ENCODE measurements at places on chromosomes 5 and 9.

GRCh38 chr9:37667706-37668105 lies 17.0 kb downstream of the FRMPD1 start:
- no peak for DNase-seq

- no peak for DNase-seq
Observed at GRCh38 chr9:21154018-21154608, 12.3 kb downstream of the IFNA21 start.

DNA sequence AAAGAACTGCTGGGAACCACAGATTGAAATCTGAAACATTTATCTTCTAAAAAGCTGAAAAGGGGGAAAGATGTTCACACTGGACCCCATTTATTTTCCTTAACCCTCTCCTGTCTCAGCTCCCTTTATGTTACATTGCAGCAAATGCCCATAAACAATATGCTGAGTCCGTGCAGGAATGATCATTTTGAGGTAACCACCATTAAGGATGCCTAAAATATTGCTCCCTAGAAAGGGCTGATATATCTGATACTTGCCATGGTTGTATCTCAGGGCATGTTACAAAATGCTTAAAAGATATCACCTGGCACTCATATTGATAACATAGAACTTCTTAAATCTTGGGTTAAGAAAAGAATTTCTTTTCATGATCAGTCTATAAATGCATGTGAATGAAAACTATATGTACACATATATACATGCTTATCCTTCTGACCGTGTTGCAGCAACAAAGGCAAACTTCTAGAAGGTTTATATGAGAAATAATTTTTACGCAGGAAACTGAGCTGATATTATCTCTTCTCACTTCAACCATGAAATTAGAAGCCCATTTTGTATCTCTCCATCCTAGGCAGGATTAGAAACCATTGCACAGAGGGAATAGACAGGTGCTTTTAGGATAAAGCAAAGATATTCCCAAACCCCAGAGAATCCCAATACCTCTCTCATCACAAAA lies 362.7 kb upstream of the SLC30A5 start:
- no peak for DNase-seq

- no peak for DNase-seq
Observed at GRCh38 chr9:84504360-84504759, 163.8 kb upstream of the SLC28A3 start.

GRCh38 chr5:156846914-156847313 lies 3.2 kb upstream of the PPP1R2B start:
- no peak for DNase-seq

DNA sequence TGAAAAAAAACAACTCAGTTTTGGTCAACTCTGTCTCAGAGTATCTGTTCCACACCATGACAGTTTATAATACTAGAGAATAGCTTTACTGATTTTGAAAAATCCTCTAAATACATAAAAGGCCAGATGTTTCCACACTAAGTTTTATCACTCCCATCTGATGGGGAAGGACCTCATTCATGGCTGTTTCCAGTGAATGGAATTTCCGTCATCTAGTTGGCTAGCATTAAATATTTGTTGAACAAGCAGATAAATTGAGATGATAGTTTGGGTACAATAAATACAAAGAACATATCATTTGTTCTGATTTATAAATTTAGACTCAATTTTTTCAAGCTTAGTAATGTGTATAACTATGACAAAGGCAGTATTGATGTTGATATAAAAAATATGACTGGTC lies 408.5 kb downstream of the PTPRD start:
- DNase-seq, result no peak

GRCh38 chr5:65882278-65882677 lies 44.1 kb upstream of the ERBIN start:
- no peak for DNase-seq

GRCh38 chr5:180400416-180400815 lies 47.3 kb upstream of the GFPT2 start:
- DNase-seq, result no peak

GRCh38 chr5:149271716-149272563 lies at the start of gene AFAP1L1:
Gene AFAP1L1, plus strand, starts transcription at chr5:149271859. Its CDS starts 110 bp downstream, at chr5:149271969.
- no peak for DNase-seq

DNA sequence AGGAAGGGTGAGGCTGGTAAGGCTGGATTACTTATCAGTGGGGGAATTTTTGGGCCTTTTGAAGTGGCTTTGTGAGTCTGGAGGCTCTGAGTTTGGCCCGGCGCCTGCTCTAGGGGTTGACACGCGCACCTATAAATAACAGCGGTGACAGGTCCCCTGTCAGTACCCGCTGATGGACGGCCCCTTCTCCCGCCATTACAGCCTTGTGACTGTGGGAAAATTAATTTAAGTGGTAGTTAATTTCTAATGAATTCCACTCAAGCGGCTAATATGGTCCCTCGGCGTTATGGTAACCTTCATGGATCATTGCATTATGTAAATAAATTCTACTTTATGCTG lies 16.5 kb downstream of the MRPL36 start:
- no peak for DNase-seq

DNA sequence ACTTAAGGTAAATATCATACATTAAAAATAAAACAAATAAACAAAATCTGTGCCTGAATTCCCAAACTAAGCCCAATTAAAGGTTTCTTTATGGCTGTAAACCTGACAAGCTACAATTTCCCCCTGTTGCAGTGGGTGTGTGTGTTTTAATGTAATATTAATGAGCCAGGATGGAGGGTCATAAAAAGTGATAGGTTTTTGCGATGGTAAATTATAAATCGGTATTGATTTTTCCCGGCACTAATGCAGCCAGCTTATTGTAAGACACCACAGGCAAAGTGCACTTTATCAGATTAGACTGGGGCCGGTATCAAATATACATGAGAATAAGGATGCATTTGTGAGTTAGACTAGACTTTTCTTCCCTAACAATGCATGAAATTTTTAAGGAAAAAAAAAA lies 120.4 kb downstream of the EBF1 start:
- DNase-seq, result no peak

GRCh38 chr5:102796009-102796408 lies 40.9 kb downstream of the PAM start:
- no peak for DNase-seq

GRCh38 chr5:176412517-176413254 lies 3.7 kb downstream of the CLTB start:
- no peak for DNase-seq

- no peak for DNase-seq
Observed at GRCh38 chr9:110975969-110976368, 62.3 kb downstream of the LPAR1 start.

- no peak for DNase-seq
Observed at GRCh38 chr9:14441976-14442651, 128.2 kb upstream of the NFIB start.

DNA sequence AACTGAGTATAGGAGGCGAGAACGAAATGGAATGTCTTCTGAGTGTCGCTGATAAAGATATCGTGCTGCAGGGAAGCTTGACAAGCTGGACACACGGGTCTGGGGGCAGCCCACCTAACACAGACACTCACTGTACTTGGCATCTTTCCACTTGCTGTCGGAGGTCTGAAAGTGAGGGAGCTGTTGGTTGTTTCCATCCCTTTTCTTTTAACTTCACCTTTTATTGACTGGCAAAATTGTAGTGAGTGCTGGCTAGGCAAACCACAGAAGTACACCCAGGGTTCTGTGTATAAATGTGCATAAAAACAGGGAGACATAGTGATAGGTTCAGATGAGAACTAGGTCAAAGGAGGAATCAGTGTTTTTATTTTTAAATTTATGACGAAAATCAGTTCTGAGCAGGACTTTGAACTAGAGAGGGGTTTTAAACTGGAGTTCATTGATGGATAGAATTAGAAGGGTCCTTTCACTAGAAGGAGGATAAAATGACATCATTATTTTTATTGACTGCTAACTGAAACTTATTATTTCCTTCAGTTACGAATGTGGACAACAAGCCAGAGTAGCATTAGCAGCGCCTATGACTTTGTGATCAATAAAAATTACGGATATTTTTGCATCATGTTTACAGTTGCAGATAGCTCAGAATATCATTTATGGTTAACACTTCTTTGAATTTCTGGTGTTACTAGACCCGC lies 817 bp downstream of the GAPVD1 start:
- no peak for DNase-seq

GRCh38 chr5:132787076-132787475 lies 10.0 kb upstream of the SEPTIN8 start:
- no peak for DNase-seq

GRCh38 chr9:77839459-77840140 lies 191.5 kb upstream of the GNA14 start:
- no peak for DNase-seq

- DNase-seq, result no peak
Observed at GRCh38 chr9:18866121-18866831, 166.7 kb downstream of the SAXO1 start.

DNA sequence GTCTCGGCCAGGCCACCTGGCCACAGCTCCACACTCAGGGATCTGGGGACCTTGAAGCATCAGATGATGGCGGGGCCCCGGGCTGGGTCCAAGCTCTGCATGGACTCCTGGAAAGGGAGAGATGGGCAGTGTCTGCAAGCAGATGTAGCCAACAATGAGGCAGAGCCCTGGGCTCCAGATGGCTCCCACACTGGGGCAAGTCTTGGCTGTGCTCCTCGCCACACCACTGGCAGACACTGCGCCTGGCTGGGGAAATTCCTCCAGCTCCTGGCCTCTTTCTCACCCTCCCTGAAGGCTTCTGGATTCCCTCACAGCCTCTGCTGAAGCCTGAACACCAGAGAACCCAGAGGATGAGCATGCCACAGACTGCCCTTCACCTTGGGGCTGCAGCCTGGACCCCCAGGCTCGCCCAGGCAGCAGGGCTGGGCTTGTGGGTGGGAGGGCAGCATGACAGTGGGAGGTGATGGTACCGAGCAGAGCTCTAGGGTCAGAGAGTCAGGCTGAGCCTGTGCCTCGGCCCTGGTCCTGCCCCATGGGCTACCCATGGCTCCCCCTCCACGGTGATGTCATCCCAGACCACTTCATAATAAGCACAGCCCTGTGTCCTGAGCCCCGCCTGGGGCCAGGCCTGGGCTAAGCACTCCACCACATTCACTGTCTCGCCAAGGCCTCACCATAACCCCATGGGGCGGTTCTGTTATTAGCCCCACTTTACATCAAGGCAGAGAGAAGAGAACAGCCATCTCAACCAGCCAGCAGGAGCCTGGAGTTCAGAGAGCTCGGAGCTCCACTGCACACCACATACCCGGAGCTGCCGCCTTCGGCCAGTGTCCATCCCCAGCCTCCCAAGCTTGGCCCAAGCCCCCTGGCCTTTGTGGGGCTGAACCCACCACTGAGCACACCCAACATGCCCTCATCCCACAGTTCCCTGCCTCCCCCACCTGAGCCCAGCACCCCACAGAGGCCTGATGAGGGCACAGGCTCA lies 62.2 kb upstream of the ADAMTS2 start:
- DNase-seq, result no peak

- no peak for DNase-seq
Observed at GRCh38 chr9:80957801-80958200, 731.5 kb downstream of the TLE1 start.

GRCh38 chr5:172410160-172410559 lies 44.2 kb downstream of the SH3PXD2B start:
- DNase-seq, result no peak

- DNase-seq, result no peak
Observed at GRCh38 chr9:87714819-87715218, 11.1 kb upstream of the CTSL start.

DNA sequence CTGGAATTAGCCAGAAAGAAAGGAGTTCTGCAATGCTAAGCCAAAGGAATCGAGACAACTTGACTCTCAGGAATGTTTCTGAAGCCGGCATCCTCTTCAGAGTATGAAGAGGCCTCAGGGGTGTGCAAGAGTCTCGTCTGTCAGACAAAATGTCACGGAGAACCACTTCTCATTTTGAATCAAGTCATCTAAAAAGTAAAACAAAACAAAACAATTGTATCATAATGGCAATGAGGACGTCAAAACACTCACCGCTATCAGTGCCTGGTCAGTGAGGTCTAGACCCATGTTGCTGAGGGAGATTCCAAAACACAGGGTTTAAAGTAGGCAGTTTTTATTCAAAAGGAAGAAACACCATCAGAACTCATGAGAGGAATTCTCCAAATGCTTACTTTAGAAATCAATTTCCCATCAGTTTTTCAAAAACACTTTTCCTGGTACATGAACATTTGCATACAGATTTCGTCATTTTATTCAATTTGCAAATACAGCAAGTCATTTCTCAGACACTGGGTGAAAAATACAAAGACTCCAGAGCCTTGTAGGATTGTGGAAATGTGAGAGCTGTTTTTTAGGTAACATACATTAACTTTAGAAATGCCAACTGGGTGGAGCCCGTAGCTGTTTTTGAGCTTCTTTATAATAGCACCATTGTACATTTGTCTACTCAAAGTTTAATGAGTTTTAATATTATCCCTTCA lies 89.5 kb upstream of the MAP3K1 start:
- DNase-seq, result no peak

DNA sequence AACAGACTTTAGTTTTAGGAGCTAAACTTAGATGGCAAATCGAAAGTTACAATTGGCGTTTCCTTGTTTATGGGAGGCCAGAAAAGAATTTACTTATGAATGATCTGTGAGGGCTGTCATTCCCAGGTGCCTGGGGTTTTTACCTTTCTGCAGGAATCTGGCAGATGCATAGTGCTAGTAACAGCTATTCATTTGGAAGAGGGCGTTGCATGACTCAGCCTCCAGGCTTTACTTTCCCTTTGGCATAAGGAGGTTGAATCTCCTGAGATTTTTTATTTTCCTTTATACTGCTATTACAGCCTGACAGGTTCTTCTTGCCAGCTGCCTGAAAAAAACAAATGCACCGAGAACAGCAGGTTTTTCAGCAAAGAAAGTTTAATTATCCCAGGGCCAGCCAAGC lies 30.0 kb downstream of the CARD6 start:
- no peak for DNase-seq

DNA sequence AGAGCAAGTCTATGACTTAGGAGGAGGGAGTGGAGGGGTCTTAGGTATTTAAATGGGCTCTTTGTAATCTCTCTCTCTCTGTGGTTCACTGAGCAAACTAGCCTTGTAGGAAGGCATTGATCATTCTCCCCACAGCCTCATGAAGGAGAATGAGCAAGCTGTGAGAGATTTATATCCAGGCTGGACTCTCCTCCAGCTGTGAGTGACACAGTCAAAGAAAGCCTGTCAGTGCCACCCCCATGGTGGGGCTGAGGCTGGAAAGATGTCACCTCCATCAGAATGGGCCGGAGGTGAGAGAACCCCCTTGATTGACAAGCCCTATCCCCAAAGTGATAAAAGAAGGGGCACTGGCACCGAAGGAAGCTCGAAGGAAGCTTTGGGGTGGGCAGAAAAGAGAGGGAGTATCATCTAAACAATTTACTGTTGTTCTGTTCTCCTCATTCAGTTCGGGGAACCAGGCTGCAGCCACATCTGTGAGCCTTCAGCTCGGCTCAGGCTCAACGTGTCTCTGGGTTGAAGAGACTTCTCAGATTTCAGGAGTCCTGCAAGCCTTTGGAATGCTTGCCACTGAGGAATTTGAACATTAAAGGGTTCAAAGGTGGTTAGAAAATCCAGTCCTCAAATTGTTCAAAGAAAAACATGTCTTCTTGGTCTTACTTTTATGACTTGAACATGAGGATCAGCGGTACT lies 538.2 kb upstream of the ZNF462 start:
- no peak for DNase-seq

GRCh38 chr9:82491604-82492003 lies 503.0 kb downstream of the SPATA31D1 start:
- DNase-seq, result no peak

GRCh38 chr9:10260501-10260900 lies 352.3 kb downstream of the PTPRD start:
- no peak for DNase-seq

Data from activated CD4-positive, alpha-beta T cell treated with anti-CD3 and anti-CD28 coated beads, Interleukin-2, amount 50 U/mL, for 4 hours (primary cell).